ENCODE measurements at places on chromosomes 4 and X.
A peak's percentile ranks its signal among the peaks of the same experiment; 100 is the strongest.

DNA sequence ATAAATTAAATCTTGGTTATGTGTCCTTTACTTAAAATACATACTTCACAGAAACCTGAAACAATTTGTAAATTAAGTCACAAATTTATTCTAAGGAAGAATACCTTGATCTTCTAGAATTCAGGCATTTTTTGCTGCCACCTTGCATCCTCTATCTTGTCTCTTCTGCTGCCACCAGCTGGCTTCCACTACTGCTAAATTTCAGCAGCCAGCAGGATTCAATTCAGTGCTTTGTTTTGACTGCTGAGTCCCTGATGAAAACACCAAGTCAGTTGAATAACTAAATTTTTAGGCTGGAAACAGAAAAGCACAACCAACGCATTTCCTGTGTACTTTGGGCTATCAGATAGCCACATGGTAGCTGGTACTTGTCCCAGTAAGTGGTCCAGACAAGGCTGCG lies 2.4 kb upstream of the MBTPS2 start:
- DNase-seq, result peak; percentile 0

GRCh38 chr4:187321711-187322110 lies 598.1 kb upstream of the FAT1 start:
- DNase-seq, result no peak

DNA sequence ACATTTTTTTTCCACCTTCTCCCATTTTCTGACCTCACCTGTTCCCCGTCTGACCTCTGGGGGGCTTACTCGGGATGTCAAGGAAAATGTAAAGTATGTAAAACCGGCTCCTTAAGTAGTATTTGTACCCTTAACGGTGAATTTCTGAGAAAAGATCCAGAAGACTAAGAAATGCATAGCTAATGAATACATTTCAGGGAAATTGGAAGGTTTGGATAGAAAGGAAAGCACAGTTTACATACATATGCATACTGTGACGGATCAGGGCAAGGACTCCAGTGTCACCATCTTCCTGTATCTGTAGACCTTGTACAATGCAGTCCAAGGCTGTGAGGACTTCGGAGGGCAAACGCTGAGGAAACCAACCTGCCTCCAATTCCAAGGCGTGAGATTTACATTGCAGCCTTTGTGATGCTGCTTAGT lies 2185.9 kb upstream of the TENM3 start:
- DNase-seq, result no peak

DNA sequence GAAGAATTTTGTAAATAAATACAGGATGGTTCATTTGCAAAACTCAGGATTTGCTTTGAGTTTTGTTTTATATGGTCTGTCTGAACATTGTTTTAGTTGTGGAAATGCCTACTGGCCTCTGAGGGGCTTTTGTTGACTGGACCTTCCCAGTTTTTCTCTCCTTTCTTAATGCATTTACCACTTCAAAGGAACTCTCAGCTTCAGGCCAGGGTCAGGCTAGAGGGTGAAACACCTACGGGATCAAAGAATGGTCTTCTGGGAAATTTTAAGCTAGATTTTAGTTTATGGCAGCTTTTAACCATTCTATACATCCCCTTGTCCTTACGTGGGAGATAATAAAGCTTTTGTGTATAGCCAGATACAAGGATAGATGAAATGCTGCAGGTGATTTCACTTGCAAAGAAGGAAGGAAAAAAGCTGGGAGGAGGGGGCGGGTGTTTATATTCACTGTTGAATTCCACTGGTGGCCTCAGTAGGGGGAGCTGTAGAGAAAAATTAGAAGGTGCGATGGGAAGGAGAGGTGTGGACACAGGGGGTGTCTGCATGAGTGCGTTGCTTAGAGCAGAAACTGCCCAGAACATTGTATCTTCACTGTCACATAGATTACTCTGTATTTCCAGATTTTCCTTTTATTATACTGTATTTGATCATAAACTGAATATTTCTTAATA lies 151.8 kb downstream of the TSPAN5 start:
- no peak for DNase-seq

DNA sequence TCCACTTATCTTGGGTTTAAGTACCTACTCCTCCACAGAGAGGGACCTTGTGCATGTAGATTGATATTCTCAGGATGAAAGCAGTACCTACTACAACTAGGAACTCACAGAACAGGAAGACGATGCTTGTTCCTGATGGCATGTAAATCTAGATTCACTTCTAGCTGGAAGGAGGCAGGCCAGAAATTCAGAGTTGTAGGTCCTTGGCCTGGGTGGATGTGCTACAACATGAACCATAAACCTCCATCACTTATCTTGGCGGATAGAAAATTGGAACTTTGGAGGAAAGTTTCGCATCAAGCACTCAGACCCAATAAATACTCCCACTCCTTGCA lies 9.3 kb upstream of the SMIM20 start:
- no peak for DNase-seq
